ENCODE measurements at places on chromosomes 12 and 14.

DNA sequence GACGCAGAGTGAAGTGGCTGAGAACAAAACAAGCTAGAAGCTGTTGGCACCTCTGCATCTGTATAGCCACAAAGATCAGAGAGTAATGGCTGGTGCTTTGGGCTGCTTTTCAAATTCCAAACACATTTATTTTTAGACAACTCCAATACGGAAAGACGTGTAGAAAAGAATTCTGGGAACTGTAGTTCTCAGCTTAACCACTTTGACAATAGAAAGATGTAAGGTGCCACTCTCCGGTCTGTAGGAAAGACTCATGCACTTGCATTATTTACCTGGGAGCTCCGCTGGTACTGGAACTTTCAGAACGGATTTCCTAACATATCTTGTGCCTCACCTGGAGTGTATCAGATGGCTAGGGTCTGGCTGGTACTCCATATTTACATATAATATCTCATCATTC lies 1.8 kb upstream of the OR4K2 start:
- DNase-seq: no peak

DNA sequence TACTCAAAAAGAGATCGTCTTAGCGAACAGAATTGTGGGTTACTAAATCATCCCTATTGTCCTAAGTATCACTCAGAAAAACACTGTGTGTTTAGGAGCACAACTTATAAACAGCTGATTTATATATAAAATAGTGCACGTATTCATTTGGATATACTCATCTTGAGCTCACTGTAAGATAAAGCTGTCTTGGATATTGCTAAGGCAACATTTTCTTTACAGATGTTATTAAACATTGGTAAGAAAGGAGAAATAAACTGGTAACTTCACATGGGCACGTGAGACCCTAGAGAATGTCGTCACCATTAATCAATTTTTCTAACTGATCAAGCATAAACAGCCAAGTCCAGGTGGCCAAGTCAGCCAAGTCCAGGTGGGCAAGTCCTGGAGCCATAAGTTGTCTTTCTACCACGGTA lies 1.7 kb downstream of the PAWR start:
- DNase-seq: no peak

DNA sequence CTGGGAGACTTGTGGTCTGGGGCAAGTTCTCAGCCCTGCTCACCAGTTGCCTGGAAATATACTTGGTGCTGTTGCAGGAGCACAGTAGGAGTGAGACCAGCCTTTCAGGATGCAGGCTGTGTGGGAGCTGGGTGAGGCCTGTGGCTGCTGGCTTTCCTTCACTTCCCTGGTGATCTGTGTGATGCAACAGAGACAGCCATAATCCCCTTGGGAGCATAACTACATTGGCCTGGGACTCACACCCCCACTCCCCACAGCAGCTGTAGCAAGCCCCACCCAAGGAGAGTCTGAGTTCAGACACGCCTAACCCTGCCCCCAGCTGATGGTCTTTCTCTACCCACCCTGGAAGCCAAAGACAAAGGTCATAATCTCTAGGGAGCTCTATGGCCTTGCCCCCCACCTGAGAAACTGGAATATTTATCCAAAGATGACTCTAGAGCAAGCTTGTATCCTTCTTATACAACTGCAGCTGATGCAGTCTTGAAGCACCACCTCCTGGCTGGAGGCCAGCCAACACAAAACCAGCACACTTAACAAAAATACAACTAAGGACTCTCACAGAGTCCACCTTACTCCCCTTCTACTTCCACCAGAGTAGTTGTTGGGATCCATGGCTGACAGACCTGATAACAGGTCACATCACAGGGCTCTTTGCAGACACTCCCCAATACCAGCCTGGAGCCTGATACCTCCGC lies 190.4 kb upstream of the CPNE8 start:
- DNase-seq: no peak

GRCh38 chr12:53224061-53224896 lies 7.7 kb downstream of the RARG start:
- DNase-seq: no peak

GRCh38 chr14:103111232-103111868 lies 11.9 kb upstream of the TNFAIP2 start:
- DNase-seq: no peak
